Endodermal cell (in vitro differentiated cells): ENCODE measurements at places on chromosomes 13 and 19.

DNA sequence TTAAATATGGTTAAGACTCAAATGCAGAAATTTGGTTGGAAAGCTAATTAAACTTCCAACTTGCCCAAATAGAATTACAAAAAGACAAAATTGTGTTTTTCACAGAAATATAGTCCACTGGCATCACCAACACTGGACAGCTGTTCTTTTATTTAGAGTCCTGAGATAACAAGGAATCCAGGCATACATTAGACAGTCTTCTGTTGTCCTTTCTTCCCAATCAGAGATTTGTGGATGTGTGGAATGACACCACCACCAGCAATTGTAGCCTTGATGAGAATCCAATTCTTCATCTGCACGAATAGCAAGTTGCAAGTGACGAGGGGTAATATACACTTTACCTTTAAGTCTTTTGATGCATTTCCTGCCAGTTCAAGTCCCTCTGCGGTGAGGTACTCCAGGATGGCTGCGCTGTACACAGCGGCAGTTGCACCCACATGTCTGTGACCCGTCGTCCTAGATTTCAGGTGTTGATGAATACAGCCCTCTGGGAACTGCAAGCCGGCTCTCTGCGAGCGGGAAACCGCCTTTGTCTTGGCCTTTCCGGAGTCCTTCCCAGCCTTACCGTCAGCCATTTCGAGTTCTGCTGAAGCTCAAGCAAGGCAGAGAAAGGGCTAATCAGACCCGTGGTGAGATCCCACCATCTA is 14.7 kb downstream of the UBAC2 start:
- DNase-seq, result no peak
- no peak overlapping the region for H3K27ac ChIP-seq
- H3K4me1 ChIP-seq, result no peaks in the 10 kb centered on the region
- no peaks in the 10 kb centered on the region for H3K27me3 ChIP-seq
- H3K4me3 ChIP-seq, result no peak overlapping the region

GRCh38 chr19:42658076-42658475 is 63.4 kb upstream of the CEACAM8 start:
- H3K4me1 ChIP-seq, result no peaks in the 10 kb centered on the region
- no peak overlapping the region for H3K4me3 ChIP-seq
- H3K36me3 ChIP-seq, result no peaks in the 10 kb centered on the region
- no peak overlapping the region for H3K27ac ChIP-seq
- no peak for DNase-seq

DNA sequence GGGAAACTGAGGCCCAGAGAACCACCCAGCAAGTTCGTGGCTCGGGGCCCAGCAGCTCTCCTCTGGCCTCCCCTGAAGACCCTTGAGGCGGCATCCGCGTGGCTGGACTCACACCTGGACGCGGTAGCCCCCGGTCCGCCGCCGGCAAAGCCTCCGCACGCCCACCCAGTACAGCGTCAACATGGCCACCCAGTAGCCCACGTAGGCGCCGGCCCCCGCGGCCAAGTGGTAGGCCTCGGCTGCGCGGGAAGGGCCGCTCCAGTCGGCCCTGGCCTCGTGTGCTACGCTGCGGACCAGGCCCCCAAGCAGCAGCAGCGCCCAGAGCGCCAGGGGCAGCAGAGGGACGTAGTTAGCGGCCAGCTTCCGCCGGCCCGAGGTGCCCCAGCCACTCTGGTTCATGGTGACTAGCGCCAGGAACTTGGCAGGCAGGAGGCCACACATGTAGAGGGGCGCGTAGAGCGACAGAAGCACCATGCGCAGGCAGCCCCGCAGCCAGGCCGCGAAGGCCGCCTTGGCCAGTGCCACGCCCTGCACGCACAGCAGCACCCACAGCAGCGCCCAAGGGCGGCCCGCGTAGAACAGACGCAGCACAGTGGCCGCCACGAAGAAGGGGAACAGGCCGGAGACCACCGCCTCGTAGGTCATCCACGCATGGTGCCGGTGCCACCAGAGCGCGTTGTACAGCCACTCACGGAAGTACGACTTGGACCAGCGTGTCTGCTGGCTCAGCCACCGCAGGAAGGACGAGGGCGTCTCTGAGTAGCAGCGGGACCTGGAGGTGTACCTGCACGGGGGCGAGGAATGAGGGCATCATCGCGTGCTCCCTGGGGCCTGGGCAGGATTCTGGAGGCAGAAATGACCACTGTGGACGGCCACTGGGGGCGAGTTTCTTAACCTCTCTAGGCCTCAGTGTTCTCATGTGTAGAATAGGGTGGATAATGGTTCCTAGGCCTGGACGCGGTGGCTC is 10.2 kb downstream of the HAS1 start:
- no peaks in the 10 kb centered on the region for H3K4me1 ChIP-seq
- H3K36me3 ChIP-seq, result no peaks in the 10 kb centered on the region
- no peak for DNase-seq

- no peak for DNase-seq
- H3K27ac ChIP-seq, result no peak overlapping the region
- no peaks in the 10 kb centered on the region for H3K36me3 ChIP-seq
- H3K4me1 ChIP-seq, result no peaks in the 10 kb centered on the region
- H3K27me3 ChIP-seq, result no peaks in the 10 kb centered on the region
Observed at GRCh38 chr13:105037110-105037509, 1498.4 kb downstream of the EFNB2 start.

GRCh38 chr19:28377077-28377476 is 835.9 kb downstream of the UQCRFS1 start:
- H3K27me3 ChIP-seq, result no peaks in the 10 kb centered on the region
- H3K27ac ChIP-seq, result no peak overlapping the region
- H3K4me1 ChIP-seq, result no peaks in the 10 kb centered on the region
- DNase-seq, result no peak
- no peak overlapping the region for H3K4me3 ChIP-seq

- no peak for DNase-seq
- H3K27ac ChIP-seq, result no peak overlapping the region
- no peaks in the 10 kb centered on the region for H3K27me3 ChIP-seq
- no peaks in the 10 kb centered on the region for H3K4me1 ChIP-seq
Observed at GRCh38 chr13:84211048-84211447, 328.8 kb upstream of the SLITRK1 start.

- H3K4me1 ChIP-seq, result no peaks in the 10 kb centered on the region
- DNase-seq, result peak; percentile 6
- no peak overlapping the region for H3K4me3 ChIP-seq
- no peaks in the 10 kb centered on the region for H3K27me3 ChIP-seq
- H3K27ac ChIP-seq, result no peak overlapping the region
Observed at GRCh38 chr13:51067706-51068105, 43.4 kb downstream of the C13orf42 start.

DNA sequence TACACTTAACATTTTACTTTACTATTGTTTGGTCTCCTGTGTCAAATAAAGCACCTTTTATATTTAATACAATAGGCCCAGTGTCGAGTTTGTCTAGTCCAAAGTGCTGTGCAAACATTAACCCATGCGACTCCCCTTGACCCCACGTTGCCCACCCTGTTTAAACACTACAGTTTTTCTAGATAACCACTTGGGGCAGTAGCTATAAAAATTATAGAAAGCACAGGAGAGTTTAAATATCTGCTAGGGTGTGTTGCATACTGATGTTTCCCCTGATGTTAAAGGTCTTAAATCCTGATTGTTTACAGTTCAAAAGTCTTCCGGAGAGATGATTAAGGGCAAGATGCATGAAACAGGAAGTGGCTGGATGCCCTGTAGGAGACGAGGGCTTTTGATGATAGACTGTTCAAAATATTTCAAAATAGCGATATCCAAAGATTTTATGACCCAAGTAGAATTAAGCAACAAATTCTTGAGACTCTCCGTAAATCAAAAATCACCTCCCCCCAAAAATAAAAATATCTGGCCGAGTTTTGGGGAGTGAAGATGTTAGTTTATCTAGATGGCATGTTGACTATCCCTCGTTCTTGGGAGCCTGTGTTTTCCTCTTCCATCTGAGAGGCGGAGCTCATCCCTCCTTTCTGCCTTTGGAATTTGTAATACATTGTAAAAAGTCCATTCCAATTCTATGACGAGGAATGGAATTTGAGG is 167.1 kb downstream of the FGF9 start:
- H3K36me3 ChIP-seq, result no peaks in the 10 kb centered on the region
- no peaks in the 10 kb centered on the region for H3K27me3 ChIP-seq
- H3K4me3 ChIP-seq, result no peak overlapping the region
- H3K4me1 ChIP-seq, result peaks cover 3% of the 10 kb centered on the region

- no peaks in the 10 kb centered on the region for H3K4me1 ChIP-seq
- no peak for DNase-seq
- no peaks in the 10 kb centered on the region for H3K27me3 ChIP-seq
Observed at GRCh38 chr13:95540888-95541287, 11.6 kb upstream of the CLDN10 start.

DNA sequence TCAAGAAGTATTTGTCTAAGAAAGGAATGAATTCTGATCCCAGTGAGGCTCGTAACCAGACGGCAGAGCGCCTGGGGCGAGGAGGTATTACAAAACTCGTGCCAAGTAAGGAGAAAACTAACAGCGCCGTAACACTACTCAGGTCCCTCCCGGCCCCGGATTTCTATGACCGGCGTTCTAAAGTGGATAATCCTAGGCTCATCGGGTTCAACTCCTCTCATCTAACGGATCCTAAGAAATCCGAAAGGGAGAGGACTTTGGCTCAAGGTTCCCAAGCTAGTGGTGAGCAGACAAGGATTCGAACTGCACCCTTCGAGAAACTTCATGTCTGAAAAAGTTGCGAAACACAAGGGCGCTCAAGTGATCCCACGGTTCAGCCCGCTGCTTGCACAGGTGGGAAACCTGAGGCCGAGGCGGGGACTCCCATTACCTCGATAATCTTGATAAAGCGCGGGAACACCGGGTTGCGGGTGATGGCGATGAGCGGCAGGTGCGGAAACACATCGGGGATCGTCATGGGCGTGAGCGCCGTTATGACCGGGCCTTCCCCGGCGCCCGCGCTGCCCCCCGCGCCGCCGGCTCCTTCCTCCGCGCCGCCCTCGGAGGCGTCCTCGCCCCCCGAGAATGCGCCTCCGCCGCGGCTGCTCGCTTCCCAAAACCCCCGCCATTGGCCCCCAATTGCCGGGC is 529 bp downstream of the LONP1 start:
- peaks cover 16% of the 10 kb centered on the region for H3K36me3 ChIP-seq
- H3K4me3 ChIP-seq, result peak overlapping the region; percentile 94
- peaks cover 3% of the 10 kb centered on the region for H3K4me1 ChIP-seq
- peak; percentile 61 for DNase-seq
